A673 (cell line): ENCODE measurements at places on chromosomes 13 and 19.

DNA sequence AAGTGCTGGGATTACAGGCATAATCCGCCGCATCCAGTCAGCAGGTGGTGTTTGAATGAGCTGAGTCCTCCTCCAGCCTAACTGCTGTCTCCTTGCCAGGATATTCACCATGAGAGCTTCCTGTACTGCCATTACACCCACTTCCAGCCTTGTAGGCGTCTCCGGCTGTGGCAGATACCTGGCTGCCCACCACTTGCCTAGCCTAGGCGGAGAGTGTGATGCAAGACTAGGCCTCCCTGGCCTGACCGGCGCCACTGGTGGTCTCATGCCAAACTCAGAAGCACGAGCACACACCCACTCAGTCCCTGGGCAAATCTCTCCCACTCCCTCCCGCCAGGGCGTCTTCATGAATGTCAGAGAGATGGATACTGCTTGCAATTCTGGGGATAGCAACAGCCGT lies 16.6 kb downstream of the IL12RB1 start:
- DNase-seq, result no peak

GRCh38 chr19:49929121-49929610 lies at the start of the genes ATF5 and NUP62:
ATF5 (plus strand) TSS chr19:49929205; CDS start chr19:49930851, 1,646 bp downstream.
NUP62 (minus strand) TSS chr19:49929504; CDS start chr19:49909807, 19,697 bp downstream.
- peak; percentile 95 for DNase-seq

- peak; percentile 66 for DNase-seq
Measured at GRCh38 chr19:55673465-55673864, 1.6 kb upstream of the EPN1 start.

- DNase-seq, result no peak
Measured at GRCh38 chr13:110627351-110627750, 12.0 kb downstream of the NAXD start.

- no peak for DNase-seq
Measured at GRCh38 chr13:90866006-90866405, 481.5 kb upstream of the MIR17HG start.

DNA sequence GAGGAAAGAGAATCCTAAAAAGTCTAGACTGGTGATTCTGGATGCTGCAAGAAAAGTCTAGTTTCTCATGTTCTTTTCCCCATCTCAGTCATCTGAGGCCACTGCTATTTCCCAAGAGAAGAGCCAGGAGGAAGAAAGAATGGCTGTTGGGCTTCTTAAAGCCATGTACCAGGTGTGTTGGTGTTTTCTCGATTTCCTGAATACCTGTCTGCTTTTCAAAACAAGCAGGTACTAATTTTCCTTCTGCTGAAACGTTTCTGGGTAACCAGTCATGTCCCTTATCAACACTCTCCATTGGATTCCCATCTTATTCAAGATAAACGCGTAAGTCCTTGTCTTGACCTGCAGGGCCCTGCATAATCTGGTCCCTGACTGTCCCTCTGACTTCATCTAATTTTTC lies 1.1 kb downstream of the ZNF570 start:
- no peak for DNase-seq

DNA sequence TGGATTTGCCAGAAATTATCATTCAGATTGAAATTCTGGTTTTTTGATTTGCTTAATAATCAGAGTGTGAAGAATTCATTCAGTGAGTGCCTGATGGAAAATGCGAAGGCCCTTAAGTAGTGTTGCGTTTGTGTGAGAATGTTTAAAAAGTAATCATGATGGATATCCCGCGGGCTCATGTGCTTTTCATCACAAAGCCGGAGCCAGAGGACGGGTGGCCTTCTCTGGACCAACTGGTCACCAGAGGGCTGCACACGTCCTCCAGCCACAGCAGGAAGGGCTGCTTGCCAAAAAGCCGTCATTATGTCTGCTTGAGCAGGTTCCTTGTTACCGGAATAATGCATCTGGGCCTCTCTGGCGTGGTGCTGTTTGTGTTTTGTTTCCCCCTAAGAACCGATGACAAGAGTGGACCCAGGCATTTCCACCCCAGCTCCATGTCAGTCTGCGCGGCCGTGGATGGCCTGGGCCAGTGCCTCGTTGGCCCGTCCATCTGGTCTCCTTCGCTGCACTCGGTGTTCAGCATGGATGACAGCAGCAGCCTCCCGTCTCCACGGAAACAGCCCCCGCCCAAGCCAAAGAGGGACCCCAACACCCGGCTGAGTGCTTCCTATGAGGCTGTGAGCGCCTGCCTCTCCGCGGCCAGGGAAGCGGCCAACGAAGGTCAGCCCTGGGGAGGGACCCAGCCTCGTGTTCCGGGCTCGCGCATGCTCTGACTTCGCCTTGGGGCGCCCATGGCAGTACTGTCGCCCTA lies 497.7 kb downstream of the MYO16 start:
- no peak for DNase-seq

- DNase-seq, result no peak
Measured at GRCh38 chr13:41199526-41199925, 5.2 kb upstream of the KBTBD7 start.

DNA sequence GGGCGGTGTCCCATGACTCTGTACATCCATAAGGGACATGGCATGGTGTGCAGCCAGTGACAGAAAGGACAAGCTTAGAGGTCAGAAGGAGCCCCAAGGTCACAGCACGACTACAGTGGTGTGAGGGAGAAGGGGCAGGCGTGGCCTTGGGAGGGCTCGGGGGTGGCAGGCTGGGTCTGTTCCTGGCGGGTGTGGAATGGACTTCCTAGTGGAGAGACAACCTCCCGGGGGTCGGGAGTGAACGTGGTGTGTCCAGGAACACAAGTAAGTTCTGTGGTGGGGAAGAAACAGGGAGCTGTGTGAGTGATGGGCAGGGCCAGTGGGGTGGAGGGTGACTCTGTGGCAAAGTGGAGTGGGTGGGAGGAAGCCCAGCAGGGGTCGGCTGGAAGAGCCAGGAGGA lies 279.3 kb downstream of the TEX29 start:
- no peak for DNase-seq

DNA sequence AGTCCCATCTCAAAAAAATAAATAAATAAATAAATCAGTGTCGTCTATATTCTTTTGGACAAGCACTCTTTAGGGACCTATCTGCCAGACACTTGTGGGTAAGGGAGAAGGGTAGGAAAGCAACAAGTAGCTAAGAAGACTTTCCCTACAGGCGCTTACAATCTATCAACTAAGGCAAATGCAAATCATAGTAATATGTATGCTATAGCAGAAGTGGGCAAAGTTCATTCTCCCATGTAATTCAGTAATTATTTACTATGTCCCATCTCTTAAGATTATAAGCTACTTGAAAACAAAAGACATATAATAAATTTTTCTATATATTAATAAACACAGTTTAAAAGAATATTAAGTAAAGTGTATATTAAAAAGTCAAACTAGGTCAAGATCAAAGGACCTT lies 16.5 kb downstream of the ELF1 start:
- no peak for DNase-seq

- no peak for DNase-seq
Measured at GRCh38 chr19:5985098-5985783, 7.3 kb upstream of the RANBP3 start.

GRCh38 chr13:72693832-72694231 lies 33.6 kb downstream of the MZT1 start:
- no peak for DNase-seq

- no peak for DNase-seq
Measured at GRCh38 chr13:48790199-48790598, 136.5 kb downstream of the CYSLTR2 start.

DNA sequence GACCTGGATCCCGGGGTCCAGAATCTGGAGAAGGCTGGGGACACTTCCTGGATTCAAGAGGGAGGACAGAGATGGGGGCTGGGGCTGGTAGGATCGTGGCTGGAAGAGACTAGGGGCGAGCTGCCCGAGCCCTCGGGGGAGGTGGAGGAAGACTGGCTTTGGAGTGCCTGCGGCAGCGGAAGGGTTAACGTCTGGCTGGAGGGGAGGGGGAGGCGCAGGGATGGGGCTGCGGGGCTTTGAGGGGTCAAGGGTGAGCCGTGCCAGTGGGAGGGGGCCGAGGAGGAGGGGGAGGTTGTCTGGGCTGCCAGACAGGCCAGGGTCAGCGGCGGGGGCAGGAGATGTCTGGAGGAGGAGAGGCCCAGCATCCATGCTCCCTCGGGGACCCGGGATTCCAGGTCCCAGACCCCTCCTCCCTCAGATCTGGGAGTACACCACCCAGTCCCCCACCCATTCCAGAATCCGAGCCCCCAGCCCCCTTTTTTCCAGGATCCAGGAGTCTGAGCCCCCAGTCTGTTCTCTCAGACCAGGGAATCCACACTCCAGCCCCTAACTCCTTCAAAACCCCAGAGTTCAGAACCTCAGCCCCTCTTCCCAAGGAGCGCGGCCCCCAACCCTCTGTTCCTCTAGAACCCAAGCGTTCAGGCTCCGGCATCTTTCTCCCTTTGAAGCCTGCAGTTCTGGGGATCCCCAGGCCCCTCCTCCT lies 3.2 kb upstream of the SPACA6 start:
- DNase-seq, result peak; percentile 45

GRCh38 chr13:46614582-46614981 lies 61.6 kb downstream of the LRCH1 start:
- DNase-seq, result no peak

- no peak for DNase-seq
Measured at GRCh38 chr13:34425327-34425949, 516.6 kb upstream of the NBEA start.

DNA sequence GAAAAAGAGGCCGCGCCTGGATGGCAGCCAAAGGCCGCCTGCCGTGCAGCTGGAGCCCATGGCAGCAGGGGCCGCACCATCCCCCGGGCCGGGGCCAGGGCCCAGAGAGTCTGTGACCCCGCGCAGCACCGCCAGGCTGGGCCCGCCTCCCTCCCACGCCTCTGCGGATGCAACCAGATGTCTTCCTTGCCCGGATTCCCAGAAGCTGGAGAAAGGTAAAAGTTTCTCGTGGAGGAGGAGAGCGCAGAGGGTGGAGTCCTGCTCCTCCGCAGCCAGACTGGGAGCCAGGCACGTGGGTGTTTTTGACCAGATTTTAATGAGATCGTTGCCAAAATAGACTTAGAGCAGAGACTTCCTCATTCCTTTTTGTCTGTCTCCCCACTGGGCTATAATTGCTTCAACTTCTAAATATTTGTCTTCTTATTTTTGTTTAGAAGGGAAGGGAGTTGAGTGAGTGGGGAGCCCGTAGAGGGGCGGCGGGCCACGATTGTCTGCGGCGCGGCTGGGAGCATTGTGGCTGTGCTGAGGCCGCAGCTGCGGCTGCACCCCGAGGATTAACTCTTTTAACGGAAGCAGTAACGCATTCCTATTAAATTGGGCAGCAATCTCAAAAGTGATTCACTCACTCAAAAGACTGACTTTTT lies 22.8 kb upstream of the NDUFS7 start:
- peak; percentile 89 for DNase-seq

DNA sequence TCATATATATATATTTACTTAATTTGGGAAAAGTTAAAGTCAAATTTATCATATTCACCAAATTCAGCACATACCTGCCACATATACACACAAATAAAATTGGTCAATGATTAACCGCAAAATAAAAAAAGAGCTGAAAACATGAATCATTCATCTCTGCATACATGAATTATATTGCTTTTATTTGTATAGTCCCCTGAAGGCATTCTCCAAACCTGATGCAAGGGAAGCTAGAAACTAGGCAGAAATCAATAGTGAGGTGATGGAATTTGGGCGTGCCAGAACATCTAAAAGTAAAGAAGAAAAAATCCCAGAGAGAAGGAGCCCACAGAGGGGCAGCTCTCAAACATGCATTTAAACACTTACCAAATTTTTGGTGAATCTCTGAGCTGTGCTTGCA lies 60.1 kb downstream of the UFM1 start:
- DNase-seq, result no peak

GRCh38 chr19:54329476-54330165 lies 9.3 kb downstream of the LILRA4 start:
- DNase-seq, result no peak

- no peak for DNase-seq
Measured at GRCh38 chr19:48615231-48616040, 560 bp upstream of the FAM83E start.

DNA sequence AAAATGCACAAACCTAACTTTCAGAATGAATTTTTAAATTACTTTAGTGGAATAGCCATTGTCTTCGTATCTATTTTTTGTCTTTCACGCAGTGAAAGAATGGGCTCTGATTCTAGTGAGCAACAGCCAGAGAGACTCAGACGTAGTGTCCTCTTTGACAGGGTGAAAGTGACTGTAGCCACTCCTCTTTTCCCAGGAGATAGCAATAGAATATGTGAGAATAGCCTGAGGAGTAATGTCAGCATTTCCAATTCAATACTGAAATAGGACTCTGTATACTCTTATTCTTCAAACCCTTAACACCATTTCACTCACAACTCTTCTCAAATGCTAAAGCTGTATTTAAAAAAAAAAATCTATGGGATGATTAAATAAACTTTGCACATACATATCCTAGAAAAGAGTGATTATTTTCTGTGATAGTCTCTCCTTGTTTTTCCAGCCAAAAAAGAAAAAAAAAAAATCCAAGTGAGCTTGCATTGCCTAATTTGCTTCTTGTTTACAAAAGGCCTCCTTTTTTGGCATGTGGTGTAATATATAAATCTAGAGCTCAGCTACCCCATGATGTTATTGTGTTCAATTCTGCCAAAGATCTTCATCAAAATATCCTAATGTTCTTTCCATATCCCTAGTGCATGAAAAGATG lies 626.1 kb upstream of the SLITRK6 start:
- DNase-seq, result no peak

DNA sequence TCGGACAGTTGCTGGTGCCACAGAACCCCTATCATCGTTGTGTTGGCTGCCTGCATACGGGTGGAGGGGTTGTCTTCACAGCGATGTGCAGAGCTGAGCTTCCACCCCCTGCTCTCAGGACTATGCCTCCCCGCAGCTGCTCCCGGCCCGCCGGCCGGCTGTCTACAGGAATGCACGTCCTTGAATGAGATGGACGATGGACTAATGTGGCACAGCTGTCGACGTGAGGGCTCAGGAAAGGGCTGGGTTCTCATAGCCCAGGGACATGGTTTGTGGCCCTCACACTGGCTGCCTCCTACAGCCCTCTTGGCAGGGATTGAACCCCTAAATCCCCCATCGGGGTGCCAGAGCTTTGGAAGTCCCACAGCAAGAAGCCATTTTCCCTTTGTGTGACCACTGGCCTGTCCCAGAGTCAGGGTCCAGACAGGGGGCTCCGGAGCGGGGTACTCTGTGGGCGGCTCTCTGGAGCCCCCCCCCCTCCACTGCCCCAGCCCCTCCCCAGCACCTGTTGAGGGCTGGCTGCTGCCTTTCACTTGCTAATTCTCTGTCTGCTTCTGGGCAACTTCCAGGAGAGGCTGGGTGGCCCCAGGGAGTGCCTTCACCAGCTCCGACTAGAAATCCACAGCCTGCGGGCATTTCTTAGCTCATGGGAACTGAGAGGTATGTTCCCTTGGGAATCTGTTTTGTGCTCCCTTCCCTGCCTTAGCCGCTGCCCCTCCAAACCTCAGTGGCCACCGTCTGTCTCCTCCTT lies 40.2 kb downstream of the TSSK6 start:
- DNase-seq, result no peak

GRCh38 chr13:91312324-91312723 lies 35.2 kb upstream of the MIR17HG start:
- no peak for DNase-seq

DNA sequence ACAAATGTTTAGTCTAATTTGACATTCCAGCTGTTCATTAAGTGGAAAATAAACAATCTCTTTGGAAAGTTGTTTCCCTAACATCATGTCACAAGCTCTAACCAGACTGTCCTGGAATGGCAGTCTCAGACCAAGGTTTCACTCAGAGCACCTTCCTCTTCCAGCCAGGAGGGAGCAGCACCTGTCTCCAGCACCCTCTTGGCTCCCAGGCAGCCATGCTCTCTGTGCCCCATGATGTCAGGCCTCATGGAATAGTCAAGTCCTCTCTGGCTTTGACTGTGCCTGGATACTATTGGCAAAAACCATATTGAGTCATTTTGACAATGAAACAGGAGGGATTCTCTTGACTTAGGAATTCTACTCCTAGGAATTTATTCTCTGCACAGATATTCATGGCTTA lies 171.4 kb downstream of the OXGR1 start:
- peak; percentile 24 for DNase-seq
